NCI-H1694 treated with DMSO at 0.1 percent for 48 hours (cell line): ENCODE measurements at places on chromosomes 12 and 14.
A peak's percentile ranks its signal among the peaks of the same experiment; 100 is the strongest.

GRCh38 chr12:80848858-80849257 is 88.9 kb downstream of the LIN7A start:
- no peak for DNase-seq

DNA sequence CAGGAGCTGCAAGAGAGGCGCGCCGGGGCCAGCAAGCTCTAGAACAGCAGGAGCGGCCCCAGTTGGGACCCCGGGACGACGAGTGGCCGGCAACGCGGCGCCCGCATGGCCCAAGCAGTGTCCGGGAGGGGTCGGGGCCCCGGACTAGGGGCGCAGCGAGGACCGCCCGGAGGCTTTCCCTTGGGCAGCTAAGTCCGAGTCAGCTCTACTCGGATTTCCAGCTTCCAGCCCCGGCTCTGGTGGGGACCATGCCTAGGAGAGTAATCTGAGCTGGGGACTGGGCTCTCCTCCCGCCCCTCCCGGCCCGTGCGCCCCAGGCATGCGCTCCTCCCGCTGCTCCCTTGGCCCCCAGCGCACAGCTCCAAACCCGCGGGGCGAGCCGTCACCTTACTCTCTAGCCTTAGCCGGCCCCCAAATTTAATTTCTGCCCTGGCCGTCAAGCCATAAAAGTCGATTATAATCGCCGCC is 41.6 kb upstream of the CAPRIN2 start:
- no peak for DNase-seq

DNA sequence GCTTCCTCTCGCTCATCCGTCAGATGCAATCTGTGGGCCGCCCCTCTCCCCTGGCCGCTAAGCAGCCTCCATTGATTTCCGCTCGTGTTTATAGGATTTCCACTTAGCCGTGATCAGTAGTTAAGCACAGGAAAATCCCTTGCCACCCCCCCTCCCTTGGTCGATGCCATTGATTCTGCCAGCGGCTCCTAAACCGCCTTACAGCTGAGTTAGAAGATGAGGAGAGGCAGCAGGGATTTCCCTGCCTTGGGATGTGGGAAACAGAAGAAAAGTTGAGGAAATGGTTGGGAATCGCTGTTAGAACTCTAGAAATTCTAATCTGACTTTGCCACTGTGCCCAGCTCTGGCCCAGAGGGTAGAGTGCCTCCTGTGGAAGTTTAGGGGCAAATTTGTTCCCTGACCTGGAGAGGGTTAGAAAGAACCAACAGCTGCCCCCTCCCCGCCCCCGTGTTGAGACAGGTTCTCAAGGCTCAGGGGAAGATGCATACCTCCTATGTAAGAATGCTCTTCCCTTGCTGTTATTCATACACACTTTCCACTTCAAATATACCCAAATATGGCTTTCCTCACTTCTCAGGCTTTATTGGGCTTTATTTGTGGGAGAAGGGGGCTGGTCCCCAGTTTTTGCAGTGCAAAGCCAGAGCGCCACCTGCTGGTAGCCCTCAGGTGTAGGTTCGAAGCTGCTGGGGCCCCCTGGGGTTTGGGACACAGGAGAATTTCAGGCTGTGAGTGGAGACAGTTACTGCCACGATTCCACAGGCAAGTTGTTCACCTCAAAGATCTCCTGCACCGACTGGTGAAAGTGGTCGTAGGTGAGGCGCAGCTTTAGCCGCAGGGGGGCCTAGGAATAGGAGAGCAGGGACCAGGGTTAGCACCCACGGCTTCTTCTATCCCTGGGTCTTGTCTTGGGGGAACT is 3.2 kb downstream of the THTPA start:
- peak; percentile 56 for DNase-seq

DNA sequence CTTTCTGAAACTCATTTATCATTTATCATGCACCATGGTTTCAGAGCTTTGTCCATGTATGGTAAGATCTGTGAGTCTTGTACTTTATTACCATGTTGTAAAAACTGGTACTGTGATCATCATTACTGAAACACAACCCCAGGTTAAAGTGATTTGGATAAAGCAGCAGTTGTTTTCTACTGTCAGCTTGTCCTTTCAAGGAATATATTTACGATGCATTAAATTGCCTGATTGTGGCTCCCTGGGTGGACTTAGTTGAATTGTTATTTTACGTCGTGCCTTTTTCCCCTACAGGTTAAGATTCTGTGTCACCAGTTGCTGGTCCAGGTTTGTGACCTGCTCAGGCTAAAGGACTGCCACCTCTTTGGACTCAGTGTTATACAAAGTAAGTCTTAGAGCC is 46.1 kb downstream of the FRMD6 start:
- no peak for DNase-seq

GRCh38 chr12:96172981-96173380 is 21.2 kb upstream of the ELK3 start:
- DNase-seq = no peak

DNA sequence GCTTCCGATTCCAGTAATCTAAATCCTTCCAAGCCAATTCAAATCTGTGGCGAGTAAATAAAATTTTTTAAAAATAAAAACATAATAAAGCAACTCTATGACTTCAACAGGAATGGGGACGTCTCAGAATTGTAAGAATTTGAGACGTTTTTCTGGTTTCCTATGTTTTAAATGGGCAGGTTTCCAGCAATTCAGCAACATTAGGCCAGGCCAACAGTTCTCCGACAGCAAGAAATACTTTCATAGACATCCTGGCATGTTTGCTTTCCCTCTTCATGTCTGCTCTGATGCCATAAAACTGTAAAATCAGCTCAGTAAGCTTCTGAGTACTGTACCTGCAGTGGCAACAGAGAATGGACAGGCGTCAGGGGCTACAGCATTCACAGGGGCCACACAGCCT is 35.8 kb upstream of the DICER1 start:
- DNase-seq = no peak

GRCh38 chr14:22852599-22852939 is 16.2 kb downstream of the MMP14 start:
- DNase-seq = no peak

GRCh38 chr14:62179367-62180018 is 417.3 kb downstream of the SNAPC1 start:
- peak; percentile 93 for DNase-seq

DNA sequence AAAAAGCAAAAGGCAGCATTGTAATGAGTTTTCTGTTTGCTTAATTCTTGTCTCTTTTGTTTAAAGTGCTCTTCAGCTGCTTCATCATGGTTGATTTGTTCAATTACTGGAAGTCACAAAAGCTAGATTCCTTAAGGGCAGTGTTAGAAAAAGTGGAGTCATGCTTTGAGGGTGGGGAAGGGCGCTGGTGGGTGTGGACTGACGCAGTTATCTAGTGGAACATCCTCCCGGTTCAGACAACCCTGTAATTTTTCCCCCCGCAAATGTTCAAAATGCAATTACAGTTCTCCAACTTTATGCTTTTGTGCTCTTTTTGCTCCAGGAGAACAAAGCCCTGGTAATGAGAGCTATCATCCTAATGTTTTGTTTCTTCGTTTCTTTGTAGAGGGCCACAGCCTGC is 2.1 kb downstream of the AKAP6 start:
- DNase-seq = no peak

- DNase-seq = no peak
Measured at GRCh38 chr12:32475724-32476123, 76.4 kb downstream of the FGD4 start.

GRCh38 chr14:50901361-50901760 is 29.5 kb downstream of the ABHD12B start:
- DNase-seq = no peak

DNA sequence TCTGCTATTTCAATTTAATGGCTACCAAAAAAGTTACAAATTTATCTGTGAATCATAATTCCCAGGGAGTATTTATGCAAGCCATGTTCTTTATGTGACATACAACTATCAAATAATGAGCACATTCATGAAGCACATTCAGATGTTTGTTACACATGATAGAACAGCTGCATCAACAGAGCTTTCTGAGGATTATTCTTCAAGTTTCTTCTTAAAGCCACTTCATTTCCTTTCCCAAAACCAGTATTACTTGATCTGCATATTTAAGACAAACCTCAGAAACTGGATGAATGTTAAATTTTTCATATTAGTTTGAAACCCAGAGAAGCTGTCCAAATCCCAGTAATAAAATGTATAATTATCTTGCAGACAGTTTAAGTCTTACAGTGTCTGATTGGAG is 73.6 kb upstream of the SOX5 start:
- DNase-seq = no peak

GRCh38 chr12:73892201-73892600 is 645.4 kb upstream of the ATXN7L3B start:
- no peak for DNase-seq

DNA sequence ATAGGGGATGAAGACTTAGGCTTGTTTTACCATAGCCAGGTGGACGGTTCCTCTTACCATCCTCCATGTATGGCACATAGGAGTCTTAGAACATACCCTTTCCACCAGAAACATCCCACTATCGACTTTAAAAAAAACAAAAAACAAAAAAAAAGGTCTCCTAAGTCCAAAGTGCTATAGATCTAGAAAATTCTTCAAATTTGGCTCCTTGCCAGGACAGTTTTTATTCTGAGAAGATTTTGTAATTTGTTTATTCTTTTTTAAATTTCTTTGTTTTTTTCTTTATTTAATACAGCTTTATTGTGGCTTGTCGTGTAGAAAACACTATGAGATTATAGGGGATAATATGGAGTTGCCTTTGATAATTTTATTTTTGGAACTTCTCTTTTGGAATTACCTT is 197.7 kb downstream of the NUBPL start:
- no peak for DNase-seq

- no peak for DNase-seq
Measured at GRCh38 chr14:101956179-101956885, 8.0 kb upstream of the DYNC1H1 start.

GRCh38 chr12:71684081-71684480 is 1.8 kb upstream of the TMEM19 start:
- DNase-seq = no peak

DNA sequence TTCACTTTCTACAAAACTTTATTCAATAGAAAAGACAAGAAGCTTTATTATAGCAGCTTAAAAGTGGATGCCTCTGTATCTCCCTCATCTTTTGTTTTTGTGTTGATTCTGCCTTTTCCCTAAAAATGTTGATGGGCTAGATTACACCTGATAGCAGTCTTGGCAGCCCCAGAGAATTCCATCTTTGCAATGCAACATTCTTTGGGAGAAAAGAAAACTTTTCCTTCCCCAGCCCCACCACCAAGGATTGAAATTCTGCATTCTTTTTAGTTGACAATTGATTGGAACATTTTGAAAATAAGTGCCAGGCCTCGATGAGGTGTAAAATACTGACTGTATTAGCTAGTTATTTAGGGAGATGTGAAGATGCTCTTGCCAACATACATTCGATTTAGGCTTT is 306.8 kb upstream of the G2E3 start:
- no peak for DNase-seq

GRCh38 chr14:65373016-65373670 is 39.4 kb upstream of the FUT8 start:
- DNase-seq = no peak

DNA sequence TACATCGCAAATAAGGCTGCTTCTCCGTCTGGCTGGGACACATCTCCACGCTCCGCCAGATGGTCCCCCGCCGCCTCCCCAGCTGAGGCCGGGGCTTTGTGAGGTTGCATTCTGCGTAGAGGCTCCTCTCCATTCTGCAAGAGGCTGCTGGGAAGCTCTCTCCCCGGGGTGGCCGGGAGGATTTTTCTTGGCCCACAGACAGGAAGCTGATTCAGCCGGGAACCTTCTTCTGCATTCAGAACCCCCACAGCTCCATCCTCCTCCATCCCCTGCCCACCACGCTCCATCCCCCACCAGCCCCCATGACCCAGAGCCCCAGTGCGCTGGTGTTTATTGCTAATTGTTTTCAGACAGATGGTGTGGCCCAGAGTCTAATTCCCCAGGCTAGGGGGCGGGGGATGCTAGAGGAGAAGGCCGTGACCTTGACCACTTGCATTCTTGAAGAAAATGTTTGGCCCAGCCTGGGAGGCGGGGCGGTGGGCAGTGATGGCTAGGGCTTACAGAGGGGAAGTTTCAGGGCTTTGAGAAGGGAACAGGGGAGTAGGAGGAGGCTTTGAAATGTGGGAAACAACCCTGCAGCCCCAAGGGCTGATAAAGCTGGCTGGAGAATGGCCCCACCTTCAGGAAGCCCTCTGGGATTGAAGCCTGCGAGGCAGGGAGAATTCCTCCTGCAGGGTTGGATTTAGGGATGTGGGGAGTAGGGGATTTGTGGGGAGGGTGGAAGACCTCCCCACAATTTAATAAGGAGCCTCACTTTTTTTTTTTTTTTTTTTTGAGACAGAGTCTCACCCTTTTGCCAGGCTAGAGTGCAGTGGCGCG is 88.5 kb upstream of the NCOR2 start:
- DNase-seq = peak; percentile 96

DNA sequence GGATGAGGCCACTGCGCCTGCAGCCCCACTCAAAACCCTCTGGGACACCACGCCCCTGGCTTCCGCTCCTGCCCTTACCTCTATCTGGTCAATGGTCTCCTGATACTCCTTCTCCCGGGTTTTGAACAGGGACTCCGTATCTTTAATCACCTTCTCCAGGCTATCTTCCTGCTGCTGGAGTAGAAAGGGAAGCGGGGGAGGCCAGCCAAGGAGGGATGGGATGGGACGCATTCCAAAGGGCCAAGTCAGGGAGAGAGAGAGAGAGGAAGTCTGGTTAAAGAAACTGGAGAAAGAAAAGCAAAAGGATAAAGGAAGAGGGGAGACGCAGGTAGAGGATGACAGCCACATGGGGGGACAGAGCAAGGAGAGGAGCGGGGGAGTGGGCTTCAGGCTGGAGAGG is 7.9 kb downstream of the IFFO1 start:
- no peak for DNase-seq

DNA sequence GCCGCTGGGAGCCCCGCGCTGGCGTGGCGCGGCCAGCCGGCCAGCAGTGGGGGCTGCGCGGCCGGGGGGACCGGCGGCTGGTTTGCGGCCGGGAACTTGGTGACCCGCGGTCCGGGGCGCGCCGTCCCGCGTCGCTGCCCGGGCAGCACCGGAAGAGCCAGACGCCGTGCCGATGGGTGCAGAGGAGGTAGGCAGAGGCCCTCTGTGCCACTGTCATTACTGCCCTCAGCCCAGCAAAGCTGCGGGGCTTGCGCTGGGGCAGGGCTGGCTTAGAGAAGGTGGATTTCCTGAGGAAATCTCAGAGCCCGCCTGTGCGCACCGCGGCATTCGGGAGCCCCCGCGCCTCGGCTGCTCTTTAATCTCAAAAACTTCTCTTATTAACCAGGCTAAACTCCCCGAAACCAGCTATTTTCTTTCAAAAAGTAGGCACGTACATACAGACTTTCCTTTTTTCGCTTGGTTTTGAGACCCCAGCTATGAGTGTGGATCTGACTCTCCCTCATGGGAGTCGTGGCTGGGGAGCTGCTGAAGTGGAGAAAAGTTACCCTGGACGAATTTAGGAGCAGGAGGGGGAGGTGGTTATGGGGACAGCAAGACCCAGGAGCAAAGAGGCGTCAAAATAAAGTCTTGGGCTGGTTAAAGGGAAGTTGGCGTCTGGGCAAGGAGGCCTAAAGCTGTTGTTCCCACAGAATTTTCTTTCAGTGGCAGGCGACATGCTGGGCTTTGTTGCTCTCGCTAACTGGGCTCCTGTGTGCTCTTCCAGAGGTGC is 802 bp downstream of the SUSD6 start:
- peak; percentile 53 for DNase-seq

- DNase-seq = no peak
Measured at GRCh38 chr14:60720962-60721325, 3.2 kb downstream of the SIX4 start.
